ENCODE measurements at places on chromosomes 5 and 9.

DNA sequence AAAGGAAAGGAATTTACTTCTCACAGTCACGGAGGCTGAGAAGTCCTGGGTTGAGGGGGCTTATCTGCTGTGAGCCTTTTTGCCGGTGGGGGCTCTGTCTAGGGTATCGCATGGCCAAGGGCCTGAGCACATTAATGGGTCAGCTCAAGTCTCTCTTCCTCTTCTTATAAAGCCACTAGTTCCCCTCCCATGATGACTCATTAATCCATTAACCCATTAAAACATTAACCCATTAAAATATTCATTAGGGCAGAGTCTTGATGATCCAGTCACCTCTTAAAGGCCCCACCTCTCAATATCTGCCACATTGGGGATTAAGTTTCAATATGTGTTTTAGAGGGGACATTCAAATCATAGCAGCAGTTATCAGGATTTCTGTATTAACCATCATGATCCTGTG lies 406.3 kb downstream of the SPOCK1 start:
- no peak for DNase-seq

DNA sequence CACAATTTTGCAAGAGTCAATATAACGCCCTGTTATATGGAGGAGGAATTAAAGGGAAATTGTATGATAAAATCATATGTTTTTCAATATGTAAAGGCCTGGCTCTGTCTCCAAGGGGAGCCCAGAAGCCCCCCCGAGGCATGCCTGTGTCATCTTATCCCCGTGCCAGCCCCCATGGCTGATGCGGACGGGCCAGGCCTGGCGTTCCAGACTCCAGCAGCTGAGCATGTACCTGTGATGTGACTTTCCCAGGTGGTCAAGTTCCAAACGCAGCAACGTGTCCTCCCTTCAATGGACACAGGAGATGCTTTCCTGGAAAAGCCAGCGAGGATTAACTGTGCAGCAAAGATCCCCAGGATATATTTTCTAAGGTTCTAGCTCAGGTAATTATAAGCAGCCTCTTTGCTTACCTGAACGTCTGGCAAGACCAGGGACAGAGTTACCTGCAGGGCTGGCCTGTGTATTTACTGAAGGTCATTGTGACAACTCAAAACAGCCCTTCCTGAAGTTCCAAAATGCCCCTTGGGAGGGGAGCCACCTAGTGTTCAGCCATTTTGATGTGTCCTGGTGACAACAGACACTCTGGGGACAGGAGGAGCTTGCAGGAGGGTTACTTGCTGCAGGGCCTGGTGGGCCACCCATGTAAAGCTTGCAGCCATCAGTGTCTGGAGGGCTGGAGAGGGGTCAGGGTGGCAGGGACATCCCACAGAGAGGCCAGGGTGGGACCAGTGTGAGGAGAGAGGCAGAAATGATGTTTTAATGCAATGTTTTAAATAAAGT lies 53.3 kb upstream of the RNU6ATAC start:
- peak; percentile 42 for DNase-seq

DNA sequence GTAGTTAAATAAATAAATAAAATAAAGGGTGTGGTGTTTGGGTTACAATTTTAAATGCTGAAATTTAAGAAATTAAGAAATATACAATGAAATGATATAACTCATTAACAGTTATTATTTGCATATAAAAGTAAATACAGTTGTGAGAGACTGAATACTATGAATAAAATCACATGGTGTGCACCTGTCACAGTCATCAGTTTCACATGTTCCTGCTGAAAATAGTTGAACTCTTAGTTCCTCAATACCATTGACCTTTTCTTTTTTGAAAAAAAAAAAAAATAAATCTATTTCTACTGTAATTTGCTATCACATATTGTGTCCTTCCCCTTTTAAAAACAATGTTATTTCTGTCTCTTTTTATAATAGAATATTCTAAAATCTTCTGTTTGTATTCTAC lies 130.9 kb upstream of the CHD1 start:
- DNase-seq = no peak

DNA sequence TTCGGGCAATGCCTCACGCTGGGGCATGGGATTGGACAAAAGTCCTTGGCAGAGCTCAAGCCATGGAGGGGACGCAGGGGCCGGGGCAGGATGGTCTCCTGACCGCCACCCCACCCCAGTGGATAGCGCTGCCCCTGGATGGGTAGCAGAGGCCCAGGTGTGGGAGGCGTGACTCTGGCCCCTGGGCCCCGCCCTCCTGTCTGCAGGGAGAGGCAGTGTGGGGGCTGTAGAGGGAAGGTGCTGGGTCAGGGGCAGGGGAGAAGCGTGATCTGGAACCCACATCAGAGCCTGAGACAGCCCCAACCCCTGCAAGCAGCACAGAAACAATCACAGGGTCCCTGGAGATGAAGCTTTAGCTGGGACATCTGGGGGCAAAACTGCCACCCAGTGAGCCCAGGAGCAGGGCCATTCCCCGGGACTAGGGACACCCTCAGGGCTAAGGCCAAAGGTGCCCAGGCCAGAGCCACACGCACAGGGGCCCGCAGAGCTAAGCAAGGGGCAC lies 36.2 kb downstream of the NACC2 start:
- peak; percentile 3 for DNase-seq

GRCh38 chr5:39172593-39172992 lies 46.8 kb downstream of the FYB1 start:
- no peak for DNase-seq

- DNase-seq = no peak
Observed at GRCh38 chr9:37353791-37354190, 68.7 kb upstream of the GRHPR start.

DNA sequence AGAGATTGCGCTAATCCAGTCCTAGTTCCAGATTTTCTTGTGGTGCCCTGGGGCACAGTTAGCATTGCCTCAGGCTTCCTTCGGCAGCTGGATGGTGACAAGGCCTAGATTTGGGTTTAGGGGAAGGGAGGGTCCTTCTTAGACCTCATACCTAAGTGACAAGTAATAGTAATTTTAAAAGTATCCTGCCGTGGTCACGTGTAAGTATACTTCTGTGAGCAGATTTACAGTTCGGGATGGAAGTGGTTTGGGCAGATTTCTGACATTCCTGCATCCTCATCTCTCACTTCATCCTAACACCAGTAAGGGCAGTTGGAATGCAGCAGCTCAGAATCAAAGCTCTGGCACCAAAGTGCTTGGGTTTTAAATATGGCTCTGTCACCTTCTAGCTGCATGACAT lies 71.6 kb downstream of the LRRC70 start:
- DNase-seq = no peak

Measured in activated naive CD4-positive, alpha-beta T cell treated with anti-CD3 and anti-CD28 coated beads, Interleukin-2, amount 10 ng/mL, durations not matched to agents 7 days and 5 days (primary cell).